ENCODE measurements at places on chromosomes 4 and X.

DNA sequence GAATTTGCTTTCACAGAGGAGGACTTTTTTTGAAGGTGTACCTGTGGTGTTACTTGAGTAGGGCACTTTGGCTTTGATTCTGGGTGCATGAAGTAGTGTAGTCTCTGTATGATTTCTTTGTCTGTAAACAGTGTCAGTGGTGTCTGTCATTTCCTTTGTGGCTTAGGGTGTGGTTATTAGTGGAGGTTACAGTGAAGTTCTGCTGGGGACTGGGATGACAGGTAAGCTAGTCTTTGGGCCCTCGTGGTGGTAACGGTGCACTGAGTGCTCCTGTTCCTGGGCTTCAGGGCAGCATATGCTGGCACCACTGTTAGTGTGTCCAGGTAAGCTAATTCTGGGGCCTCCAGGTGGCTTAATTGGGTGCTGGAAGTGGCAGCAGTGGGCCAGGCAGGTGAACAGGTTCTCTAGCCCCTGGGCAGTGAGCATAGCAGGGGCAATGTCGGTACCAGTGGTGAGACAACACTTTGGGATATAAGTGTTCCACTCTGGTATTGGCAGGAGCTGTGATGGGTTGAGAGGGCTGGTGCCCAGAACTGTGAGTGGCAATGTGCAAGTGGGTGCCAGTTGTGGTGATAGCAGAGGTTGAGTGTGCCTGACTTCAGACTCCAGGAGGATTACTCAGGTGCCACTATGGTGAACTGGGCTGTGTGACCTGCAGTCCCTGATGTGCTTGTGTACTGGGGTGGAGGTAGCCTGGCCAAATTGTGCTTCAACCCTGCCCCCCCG is 26.0 kb upstream of the VSIG1 start:
- no peak for DNase-seq

DNA sequence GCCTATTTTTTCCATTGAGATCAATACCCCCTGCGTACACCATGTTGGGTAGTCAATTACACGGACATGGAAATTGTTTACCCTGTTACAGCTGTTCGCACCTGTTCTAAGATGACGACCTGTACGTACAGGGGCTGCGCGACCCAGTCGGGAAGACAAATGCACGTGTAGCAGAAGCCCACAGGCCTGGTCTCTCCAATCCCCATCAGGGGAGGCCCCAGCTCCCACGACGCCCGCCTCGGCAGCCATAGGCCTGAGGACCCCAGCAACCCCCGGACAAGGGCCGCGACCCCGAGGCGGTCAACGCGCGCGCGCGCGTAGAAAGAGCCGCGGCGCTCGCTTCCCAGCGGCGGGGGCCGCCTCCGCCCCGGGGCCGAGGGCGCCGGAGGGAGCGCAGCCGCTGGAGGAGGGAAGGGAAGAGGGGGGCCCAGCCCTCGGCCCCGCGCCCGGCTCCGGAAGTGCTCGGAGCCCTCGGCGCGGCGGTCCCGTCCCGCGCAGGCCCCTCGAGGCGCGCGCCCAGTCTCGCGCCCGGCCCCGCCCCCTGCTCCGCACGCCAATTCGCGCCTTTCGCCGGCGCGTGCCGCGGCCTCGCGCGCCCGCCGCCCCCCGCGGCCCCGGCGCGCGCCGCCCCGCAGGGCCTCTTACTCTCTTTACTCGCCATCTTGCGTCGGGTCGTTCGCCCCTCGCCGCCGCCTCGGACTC is 618 bp downstream of the RBBP7 start:
- DNase-seq = peak; percentile 54

DNA sequence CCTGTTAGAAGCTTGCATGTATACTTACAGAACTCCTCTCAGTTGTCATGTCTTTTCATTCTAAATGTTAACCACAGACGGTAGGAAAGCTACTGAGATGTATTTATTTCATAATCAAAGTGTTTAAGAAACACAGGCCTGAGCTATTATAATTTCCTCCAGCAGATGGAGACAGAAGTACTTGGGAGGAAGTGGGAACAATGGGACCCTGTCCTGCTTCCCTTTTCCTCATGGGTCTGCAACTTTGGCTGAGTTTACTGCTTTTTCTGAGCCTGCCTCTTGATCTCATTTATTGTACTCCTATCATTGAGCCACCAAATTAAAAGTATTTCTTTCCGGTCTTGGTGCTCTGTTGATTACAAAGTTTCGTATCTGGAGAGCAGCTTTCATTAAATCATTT is 67.7 kb upstream of the SPANXN2 start:
- DNase-seq = peak; percentile 20

- DNase-seq = no peak
Observed at GRCh38 chr4:175622887-175623286, 189.2 kb downstream of the GPM6A start.

- DNase-seq = no peak
Observed at GRCh38 chr4:184890499-184890898, 64.7 kb upstream of the ACSL1 start.

- no peak for DNase-seq
Observed at GRCh38 chr4:83340692-83341343, 6.2 kb upstream of the HPSE start.

- DNase-seq = no peak
Observed at GRCh38 chrX:101691835-101692234, 32.2 kb upstream of the ARMCX2 start.

- DNase-seq = peak; percentile 66
Observed at GRCh38 chrX:118974908-118975671, 672 bp downstream of the LONRF3 start.

DNA sequence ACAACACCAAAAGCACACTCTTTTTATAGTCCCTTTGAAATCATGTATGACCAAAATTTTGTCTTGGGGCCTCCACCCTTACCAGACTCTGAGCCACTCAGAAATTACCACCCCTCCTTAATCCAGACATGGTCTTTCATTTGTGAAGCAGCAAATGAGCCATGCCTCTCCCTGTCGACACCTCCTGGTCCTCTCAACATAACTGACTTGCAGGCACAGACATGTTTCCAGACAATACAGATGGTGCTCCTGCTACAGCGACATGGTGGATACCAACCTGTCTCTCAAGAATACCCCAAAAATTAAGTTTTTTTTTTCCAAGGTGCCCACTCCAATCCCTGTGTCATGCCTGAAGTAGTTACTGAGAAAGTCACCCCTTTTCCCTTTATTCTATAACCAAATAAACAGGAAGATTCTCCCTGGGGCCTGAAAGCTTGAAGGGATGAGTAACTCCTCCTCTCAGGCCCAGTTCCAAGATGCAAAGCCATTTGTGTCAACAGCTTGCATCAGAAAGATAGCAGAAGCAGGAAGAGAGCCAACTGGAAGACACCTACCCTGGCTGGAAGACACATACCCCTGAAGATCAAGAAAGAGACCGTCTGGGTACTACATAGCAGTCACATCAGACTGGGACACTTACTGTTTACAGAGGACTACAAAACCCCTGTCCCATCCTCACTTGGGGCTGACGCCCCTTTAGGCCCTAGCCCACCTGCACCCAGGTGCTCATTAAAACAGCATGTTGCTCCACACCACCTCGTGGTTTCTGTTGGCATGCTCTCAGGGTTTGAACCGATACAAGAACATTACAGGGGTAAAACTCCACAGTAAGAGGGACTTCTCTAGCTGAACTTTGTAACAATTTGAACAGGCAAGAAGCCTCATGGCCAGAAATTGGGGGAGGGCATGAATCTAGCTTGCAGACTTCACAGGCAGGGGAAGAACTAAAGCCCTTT is 5.5 kb upstream of the UGT2B17 start:
- no peak for DNase-seq

GRCh38 chr4:6217716-6218381 is 17.5 kb upstream of the JAKMIP1 start:
- no peak for DNase-seq

- DNase-seq = no peak
Observed at GRCh38 chr4:145805490-145805889, 125.5 kb downstream of the C4orf51 start.

DNA sequence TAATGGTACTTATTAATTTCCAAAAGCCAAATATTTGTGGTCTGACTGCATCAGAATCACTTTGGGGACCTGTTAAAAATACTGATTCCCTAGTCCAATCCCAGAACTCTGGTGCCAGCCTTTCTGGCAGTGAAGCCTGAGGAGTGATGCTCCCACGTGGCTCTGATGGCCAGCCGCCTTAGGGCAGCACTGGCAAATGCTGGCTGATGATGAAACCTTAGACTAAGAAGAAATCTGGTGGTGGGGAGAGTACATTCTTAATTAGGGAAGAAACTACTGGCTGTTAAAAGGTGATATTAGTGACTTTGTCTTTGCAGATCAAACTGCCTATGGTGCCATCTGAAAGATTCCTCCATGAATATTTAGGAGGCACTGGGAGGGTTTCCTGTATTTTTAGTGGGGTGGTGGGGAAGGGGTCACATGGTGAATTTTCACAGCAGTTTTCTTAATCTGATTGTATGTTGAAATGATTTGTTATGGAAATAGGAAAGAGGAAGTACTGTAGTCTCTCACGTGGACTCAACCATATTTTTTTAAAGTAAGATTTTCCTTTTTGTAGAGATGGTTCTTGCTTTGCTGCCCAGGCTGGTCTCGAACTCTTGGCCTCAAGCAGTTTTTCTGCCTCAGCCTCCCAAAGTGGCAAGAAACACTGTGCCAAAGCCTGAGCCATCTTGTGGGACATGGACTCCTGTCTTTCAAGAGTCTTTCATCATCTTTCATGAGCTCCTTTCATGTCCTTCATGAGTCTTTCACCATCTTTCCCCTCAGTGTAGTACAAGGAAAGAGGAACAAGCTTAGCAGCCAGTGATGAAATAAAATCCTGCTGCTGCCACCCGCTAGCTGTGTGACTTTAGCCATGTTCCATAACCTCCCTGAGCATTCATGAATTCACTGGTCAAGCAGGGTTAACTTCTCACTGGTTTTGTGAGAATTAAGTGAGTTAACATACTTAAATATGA is 90.8 kb downstream of the ZNF330 start:
- DNase-seq = no peak

DNA sequence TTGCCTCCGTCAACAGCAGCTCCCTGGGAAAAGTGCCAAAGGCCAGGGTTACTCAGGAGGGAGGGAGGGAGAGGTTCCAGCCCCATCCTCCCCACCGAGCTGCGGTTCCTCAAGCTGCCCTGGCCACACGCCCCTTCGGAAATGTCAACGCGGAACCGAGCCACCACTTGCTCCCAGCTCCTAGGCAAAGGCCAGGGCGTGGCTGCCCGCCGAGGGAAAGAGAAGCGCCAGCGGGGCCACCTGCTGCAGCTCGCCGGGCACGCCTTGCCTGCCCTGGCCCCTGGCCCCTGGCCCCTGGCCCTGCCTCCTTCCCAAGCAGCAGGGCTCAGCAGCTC is 15.3 kb downstream of the SLC6A8 start:
- DNase-seq = no peak

DNA sequence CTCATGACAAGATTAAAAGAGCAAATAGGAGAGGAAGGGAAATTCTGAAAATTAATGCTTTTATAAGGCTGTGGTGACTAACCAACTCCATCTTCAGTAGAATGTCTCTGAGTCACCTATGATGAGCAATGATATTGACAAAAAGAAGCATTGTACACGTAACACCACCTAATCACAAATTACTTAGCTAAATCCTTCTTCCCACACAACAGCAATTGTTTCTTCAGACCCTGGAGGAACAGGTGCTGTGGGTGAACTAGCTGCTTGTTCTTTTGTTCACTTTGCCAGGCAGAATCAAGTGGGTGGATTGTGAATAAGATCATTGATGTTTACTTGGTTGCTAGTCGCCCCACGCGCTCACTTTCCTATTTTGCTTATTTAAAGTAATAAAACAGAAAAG is 315.5 kb downstream of the CAMK2D start:
- DNase-seq = no peak

DNA sequence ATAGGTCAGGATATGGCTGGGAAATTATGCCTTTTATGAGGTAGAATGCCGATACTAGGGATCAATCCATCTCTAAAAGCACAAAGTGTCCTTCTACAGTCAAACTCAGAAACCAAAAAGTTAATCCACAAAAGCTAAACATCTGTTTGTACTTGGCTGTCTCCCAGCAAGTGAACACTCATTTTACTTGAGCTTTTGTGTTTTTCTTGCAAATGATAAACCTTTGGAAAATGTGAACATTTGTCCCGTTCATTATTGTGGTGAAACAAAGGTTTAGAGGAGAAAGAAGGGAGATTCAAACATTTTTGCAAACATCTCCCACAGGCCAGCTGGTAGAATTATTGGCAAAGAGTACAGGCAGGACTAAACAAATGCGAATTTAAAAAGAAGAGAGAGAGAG is 300.6 kb upstream of the SPANXN1 start:
- no peak for DNase-seq

DNA sequence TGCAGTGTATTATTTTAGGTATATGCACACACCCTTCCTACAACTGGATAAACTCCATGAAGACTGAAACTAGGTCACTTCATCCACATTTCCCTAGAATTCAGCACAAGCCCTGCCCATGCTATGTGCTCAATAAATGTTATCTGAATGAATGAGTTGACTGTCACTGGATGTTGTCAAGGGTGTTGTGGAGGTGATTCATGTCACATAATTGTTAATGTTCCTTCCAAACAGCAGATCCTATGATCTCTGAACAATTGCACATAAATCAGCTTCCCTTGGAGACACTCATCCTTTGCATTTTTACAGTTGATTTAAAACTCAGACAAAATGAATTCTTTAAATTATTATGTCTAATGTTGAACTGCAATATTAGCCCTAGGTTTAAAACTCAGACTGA is 154.7 kb downstream of the TSPAN5 start:
- no peak for DNase-seq
